ENCODE measurements at places on chromosomes 5 and 9.

- no peak for DNase-seq
Measured at GRCh38 chr5:180194410-180195345, 14.3 kb downstream of the RASGEF1C start.

DNA sequence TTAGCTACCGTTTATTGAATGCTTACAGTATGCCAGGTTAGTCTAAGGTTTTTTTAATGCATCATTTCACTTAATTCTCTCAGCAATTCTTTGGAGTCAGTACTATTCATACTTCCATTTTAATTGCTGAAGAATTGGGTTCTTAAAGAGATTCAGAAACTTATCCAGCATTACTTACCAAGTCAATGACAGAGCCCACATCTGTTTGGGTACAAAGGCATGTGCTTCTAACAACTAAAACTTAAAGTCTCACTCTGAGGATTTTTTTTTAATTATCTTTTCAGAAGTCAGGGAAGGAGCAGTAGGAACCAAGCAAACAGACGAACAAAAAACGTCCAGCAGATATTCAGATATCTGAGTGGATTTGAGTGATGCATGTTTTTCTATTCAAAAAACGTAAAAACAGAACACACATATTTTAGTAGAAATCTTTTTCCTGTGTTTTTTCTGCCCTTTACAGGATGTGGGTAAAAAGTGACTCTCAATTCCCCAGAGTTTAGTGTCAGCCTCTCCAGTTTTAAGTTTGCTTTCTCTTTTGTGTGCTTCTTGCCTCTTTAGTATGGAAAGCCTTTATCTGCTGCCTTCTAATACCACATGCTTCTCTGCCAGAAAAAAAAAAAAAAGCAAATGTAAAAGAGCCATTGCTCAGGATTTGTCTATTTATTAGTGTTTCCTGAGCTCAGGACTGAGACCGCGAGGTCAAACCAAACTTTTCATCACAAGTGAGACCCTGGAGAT lies 118.0 kb downstream of the PRKACG start:
- no peak for DNase-seq

GRCh38 chr5:143471666-143472464 lies 68.4 kb upstream of the NR3C1 start:
- no peak for DNase-seq

DNA sequence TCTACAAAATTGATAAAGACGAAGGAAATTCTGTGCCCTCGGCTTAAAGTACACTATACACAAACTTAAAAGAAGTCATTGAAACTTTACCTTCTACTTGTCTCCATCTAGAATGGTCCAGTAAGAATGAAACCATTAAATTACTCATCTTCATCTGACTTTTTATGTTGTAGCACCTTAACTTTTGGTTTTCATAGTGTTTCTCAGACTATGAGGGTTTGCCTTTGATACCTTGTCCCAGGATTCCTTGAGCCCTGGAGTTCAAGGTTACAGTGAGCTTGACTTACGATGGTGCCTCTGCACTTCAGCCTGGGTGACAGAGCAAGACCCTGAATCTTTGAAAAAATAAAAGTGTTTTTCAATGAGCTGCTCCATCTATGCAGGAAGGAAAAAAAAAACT lies 132.2 kb downstream of the CDC42SE2 start:
- no peak for DNase-seq

DNA sequence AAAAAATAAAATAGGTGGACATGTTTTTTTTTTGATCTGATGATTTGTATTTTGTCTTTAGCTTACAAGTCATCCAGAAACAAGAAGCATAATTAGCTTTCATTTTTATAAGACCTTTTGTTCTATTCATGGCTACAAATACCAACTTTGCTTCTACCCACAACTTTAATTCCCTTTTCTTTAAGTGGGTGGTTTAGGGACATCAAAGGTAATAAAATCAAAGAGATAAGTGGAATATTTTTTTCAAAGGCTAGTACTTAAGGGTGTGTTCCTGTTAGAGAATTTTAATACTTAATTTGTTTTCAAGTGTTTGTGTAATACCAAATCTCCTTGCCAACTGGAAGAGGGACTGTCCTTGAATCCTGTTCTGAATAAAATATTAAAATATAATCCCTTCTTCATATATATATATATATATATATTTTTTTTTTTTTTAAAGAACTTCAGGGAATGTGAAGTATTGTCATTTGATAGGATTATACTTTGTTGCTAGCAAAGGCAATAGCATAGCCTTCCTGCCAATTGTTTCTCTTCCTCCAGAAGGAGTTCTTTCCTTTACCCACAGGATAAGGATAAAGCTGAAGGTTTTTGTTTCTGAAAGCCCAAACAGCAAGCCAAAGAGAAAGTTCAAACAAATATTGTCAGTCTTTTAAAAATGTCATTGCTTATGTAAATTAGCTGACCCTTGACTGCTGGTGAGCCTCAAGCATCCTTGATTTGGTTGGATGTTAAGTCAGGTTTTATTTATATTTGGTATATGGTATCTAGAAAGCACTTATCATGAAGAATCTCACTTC lies 108.9 kb downstream of the PAM start:
- DNase-seq: no peak

GRCh38 chr5:36079200-36079781 lies 12.6 kb upstream of the UGT3A2 start:
- no peak for DNase-seq

GRCh38 chr5:56025151-56025885 lies 30.6 kb upstream of the IL6ST start:
- DNase-seq: no peak

DNA sequence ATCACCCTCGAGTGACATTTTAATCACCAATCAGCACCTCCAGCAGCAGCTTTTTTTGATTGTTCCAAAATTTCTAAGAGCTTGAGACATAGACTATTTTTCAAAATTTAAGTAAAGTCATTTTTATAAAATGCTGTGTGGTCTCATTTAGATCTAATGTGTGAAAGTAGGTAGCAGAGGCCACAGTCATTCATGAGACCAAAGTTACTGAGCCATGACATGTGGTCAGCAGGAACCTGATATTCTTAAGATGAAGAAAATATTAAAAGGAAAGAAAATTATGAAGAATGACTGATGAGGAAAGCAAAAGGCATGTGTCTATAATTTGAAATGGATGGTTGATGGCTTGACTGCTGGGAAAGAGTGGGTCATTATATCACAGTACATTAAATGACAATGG lies 7.2 kb downstream of the FREM1 start:
- no peak for DNase-seq

DNA sequence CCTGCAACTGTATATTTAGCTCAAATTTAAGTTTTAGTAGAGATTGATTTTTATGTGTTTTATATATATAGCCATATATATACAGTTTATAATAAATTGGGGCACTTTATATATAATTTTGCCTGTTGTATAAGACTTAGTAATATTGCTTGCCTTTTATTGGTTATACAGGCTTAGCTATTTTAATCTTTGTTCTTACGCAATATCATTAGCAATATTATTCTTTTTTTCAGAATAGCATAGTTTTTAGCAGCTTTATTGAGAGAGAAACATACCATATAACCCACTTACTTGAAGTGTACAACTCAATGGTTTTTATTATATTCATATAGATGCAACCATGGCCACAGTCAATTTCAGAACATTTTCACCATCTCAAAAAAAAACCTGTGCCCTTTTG lies 28.0 kb downstream of the CDO1 start:
- DNase-seq: no peak

DNA sequence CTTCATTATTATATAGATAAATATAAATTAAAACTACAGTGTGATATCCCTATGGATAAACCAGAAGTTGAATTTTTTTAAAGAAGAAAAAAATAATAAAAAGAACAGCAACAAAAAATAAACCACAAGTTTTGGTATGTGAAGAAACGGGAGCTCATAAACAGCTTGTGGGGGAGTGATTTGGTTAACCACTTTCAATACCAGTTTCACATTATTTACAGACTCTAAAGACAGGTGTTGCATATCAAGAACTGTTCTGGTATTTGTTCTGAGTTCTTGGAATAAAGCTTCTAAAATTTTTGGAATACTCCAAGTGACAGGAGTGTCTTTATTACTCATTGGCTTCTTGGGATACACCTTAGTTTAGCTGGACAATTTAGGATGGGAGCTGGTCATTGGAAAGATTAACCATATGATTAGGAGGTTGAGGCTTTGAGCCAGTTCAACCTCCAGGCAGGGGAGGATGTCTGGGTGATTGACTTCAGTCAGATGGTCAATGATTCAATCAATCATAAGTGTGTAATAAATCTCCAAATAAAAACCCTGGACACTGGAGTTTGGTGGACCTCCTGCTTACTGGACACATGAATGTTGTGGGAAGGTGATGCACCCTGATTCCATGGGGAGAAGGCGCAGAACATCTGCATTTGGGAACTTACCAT lies 2223.1 kb upstream of the C9orf72 start:
- DNase-seq: no peak

GRCh38 chr5:151408591-151409230 lies 38.7 kb upstream of the SLC36A1 start:
- no peak for DNase-seq

GRCh38 chr9:6790866-6791265 lies 33.1 kb downstream of the KDM4C start:
- DNase-seq: no peak

- no peak for DNase-seq
Measured at GRCh38 chr5:176770431-176770830, 39.9 kb upstream of the UNC5A start.

DNA sequence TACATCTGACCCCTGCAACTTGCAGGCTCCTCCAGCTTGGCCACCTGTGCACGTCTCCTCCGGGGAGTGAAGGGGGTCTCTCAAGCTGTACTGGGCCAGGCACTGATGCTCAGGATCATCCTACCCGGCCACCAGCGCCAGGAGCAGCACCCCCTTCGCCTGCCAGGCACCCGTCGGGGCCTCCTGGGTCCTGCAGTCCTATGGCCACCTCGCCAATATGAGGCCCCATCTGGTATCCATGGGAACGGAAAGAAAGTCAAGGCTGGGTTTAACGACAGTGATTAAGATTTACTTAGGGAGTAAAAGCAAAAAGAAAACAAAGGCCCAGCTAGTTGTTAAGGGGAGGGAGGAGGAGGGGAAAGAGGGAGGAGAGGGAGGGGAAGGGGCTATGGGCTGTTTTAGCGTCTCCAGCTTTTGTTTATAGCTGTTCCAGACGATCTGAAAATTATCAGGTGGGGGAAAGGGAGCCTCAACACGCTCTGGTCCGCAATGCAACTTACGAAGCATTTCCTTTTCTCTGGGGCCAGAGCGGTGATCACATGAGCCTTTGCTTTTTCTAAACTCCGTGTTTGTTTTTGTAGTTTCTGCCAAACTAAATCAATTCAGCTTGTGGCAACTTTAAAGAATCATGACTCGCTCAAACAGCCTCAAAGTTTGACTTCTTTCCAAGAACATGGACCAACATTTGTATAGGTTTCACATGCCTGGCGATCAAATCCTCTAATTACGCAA lies 132.4 kb downstream of the ROR2 start:
- DNase-seq: no peak

DNA sequence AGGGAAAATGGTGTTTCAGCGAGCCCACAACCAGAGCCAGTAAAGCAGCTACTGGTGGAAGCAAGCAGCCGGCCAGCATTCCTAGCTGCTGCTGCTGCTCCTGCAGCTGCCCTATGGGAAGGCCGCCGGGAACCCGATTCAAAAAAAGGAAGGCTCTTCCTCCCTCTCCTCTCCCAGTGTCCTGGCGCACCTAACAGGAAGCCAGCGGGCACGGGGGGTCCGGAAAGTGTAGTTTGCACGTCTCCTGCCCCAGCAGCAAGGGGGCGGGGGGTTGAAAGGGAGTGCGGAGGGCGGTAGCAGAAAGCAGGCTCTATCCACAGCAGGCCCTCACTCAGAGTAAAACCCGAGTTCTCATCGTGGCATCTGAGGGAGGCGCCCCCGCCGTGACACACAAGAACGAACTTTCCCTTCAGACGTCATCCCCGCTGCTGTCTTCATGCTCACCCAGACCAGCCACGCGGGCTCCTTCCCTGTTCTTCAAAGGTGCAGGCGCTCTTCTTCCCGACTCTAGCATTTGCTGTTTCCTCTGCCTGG lies 16.5 kb downstream of the GRXCR2 start:
- DNase-seq: no peak

DNA sequence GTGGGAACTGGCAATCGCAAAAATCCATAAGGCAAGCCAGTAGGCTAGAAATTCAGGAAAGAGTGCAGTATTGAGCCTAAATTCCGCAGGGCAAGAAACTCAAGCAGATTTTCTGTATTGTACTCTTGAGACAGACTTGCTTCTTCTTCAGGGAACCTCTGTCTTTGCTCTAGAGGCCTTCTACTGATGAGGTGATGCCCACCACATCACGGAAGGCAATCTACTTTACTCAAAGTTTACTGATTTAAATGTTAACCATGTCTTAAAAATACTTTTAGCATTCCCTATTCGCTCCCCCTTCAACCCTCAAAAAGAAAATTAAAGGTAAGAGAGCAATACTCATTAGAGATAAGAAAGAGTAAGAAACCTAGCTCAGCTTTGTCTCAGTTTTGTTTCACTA lies 11.3 kb downstream of the IL7R start:
- no peak for DNase-seq
